ENCODE measurements at places on chromosomes 1 and 21. TPM values are rescaled to one million over a fixed set of nuclear protein-coding genes. Genes with fewer than 3 reads are reported as not detected.

DNA sequence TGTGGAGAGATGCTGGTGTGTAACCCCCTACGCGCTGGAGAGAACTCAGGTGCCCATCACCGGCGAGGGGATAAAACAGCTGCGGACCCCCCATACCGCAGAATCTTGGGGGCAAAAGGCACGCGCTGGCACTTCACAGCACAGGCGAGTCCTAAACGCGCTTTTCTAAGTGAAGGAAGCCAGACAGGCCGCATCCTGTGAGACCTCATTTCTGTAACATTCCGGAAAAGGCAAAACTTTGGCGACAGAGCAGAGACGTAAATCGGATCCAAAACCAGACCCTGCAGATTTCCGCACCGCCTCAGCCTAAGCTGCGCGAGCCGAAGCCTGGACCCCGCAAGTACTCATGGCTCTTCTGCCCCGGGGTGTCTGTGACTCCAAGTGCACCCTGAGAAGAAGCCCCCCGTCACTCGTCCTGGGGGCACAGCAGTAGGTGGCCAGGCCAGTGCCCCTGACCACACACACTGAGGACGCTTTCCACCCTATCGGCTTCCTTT is 60.9 kb downstream of the SLX9 start:
- DNase-seq = no peak

GRCh38 chr1:238239343-238239742 is 348.6 kb upstream of the ZP4 start:
- no peak for DNase-seq

- no peak for DNase-seq
These were observed 78.8 kb upstream of the RBM34 start for GRCh38 chr1:235239851-235240250.

DNA sequence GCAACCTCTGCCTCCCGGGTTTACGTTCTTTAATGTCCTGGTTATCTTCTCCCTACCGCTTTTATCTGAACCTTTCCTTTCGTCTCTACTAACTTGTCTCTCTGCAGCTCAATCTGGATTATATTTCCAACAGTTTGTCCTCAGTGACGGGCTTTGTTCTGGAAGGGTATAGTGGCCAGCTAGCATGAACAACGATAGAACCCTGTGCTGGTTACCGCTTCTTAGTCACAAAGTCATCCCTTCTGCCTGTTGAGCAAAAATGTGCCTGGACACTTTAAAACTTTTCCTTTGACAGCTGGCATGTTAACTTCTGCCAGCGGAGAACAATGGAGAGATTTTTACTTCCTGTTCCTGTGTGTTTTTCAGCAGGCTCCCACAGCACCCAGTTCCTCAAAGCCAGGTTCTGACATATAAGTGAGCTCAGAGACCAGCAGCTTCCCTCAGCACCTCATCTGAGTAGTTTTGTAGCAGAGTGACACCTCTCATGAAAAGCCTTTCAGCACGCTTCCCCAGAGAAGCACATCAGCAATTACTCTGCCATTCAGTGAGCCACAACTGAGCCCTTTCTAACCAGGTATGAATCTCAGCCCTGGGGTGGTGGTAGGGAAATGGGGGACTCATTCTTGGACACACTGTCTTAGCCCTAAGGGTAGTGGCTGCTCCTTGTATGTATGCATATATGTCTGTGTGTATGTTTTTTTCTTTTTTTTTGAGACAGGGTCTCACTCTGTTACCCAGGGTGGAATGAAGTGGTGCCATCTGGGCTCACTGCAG is 23.6 kb upstream of the CCDC17 start:
- no peak for DNase-seq

The IFI44 gene
- 40.6 TPM for total RNA-seq

Measured in mesenteric fat pad (tissue), 1 donor.